Amniotic stem cell (primary cell): ENCODE measurements at places on chromosomes 6 and 20.

DNA sequence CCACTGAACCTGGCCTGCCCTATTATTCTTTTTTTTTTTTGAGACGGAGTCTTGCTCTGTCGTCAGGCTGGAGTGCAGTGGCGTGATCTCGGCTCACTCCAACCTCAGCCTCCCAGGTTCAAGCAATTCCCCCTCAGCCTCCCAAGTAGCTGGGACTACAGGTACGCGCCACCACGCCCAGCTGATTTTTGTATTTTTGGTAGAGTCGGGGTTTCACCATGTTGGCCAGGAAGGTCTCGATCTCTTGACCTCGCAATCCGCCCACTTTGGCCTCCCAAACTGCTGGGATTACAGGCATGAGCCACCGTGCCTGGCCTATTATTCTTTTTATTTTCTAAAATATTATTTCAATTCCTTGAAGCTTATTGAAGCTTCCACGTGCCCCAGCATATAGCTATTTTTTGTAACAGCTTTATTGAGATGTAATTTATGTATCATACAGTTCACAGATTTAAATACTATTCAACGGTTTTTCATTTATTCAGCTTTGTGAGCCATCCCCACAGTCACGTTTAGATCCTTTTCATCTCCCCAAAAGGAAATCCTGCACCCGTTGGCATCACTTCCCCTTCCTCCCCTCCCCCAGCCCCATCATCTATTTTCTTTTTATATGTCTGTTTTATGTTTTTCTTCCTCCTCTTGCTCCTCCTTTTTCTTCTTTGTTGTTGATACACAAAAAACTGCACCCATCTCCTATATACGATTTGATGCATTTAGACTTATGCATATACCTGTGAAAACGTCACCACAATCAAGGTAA is 13.5 kb upstream of the MDFI start:
- no peak for DNase-seq

GRCh38 chr6:40584741-40585140 is 2.4 kb downstream of the LRFN2 start:
- DNase-seq: no peak

GRCh38 chr6:149855741-149856140 is 8.4 kb downstream of the LRP11 start:
- no peak for DNase-seq

GRCh38 chr20:32763202-32764004 is 1.2 kb downstream of the DNMT3B start:
- no peak for DNase-seq

DNA sequence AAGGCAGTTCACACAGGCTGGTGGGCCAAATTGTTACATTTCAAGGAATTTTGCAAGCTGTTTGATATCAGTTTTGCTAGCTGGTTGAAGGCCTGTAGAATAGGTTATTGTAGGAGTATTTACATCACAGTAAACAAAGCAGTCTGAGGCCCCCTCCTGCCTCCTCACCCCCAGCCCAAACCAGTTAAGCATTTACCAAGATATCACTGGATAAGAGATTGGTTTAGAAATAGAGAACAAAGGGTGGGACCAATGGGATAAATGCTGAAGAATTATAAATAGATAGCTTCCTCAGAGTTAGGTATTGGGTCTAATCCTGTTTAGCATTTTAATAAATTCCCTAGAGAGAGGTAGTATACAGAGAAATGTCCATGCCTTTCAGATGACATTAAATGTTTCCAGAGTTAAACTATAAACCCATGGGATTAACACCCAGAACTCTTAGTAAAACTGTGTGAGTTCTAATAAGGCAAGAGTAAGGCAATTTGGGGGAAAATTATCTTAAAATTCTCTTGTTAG is 2.3 kb upstream of the PHACTR2 start:
- no peak for DNase-seq

- DNase-seq: no peak
These were observed 415.9 kb downstream of the CD83 start for GRCh38 chr6:14533446-14533845.

DNA sequence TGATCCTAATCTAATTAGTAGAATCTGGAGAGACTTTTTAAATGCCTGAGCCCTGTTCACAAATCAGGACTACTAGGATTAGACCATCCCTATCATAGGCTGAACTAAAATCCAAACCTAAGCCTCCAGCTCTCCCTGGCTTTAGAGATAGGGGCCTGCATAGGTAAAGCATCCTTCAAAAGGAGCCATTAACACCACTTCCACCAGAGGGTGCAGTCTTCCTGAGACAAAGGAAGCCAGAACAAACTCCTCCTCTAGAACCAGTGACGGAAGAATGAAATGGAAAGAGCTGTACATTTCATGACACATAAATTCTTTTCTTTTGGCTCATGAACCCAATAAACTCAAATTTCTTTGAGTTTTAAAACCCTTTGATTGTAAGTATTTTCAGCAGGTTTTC is 291.2 kb upstream of the ADGRB3 start:
- DNase-seq: no peak

DNA sequence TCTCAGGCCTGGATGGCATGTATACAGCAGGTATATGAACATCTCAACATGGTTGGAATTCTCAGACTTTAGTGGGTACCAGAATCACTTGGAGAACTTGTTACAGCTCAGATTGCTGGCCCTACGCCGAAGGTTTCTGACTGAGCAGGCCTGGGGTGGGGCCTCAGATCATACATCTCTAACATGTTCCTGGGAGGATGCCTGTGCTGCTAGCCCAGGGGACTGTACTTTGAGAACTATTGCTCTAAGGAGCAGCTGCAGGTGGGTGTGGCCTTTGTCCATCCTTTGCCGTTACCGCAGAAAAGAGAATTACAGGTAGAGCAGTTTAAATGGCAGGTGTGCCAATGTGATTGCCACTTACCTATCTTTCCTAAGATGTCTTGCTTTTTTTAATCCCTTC is 310.5 kb upstream of the JAG1 start:
- DNase-seq: no peak

DNA sequence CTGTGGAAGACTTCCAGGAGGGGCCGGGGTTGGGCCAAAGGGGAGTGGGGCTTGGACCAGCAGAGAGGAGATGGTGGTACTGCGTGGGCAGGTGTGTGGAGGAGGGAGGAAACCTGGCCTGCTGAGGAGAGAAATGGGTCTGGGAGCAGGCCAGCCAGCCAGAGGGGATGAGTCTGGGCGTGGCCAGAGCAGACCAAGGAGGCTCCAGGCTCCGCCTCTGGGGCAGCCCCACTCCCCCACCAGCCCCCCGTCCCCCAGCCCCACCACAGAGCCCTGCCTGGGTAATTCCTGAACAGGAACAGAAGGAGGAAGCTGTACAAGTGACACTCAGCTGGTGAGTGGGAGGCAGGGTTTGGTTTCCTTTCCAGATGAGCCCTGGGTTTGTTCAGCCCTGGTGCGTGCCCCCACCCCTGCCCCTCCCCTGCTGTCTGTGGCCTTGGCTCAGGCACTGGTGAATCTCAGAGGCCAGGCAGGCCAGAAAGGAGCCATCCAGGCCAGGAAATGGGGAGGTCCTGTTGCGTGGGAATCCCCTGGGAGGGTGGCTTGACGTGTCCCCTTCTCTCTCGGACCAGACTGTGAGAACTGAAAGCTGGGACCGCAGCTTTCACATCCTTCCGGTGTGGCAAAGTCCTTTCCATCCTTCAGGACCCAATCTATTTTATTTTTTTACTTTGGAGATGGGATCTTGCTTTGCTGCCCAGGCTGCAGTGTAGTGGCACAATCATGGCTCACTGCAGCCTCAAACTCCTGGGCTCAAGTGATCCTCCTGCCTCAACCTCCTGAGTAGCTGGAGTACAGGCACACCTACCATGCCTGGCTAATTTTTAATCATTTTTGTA is 9.4 kb upstream of the SRC start:
- DNase-seq: no peak

- no peak for DNase-seq
These were observed 21.9 kb downstream of the BHLHE23 start for GRCh38 chr20:62984666-62985443.

DNA sequence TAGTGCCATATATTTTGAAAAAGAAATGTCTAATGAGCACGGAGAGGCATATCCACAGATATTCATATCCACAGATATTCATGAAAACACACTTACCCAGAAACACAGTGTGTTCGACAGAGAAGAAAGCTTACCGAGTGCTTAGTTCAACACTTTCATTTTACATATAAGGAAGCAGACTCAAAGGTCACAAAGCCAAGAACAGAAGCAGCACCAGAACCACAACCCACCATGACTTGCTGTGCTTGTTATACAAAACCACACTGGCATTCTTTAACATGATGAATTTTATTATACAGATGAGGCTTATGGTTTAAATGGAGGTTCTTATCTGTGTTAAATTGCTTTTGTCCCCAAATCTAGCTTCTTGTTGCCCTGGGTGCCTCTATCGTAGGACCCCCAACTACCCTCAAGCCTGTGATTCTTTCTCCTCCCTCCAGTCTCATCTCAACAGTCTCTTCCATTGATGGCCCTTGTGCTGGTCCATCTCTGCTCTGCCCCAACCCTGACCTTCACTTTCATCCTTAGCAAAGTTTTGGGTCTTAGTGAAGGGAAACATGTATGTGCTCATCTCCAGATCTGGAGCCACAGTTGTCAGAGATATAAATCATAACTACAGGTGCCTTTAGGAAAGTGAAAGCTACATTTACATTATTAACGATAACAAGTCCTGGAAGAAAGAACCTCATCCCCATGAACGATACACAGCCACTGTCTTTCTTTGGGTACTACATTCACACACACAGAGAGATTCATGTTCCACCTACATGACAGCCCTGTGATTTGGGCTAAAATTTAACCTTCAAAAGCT is 40.0 kb downstream of the SF3B5 start:
- DNase-seq: no peak

- no peak for DNase-seq
These were observed 8.7 kb upstream of the RPS21 start for GRCh38 chr20:62378215-62378614.
